ENCODE measurements at places on chromosomes 1 and 21.

GRCh38 chr21:38784458-38785266 is 21.1 kb upstream of the ETS2 start:
- no peak for DNase-seq

- DNase-seq, result no peak
Observed at GRCh38 chr1:33061834-33062233, 19.1 kb upstream of the AZIN2 start.

- DNase-seq, result no peak
Observed at GRCh38 chr1:204367956-204368355, 8.2 kb upstream of the PLEKHA6 start.

- DNase-seq, result no peak
Observed at GRCh38 chr1:86616433-86616832, 69.6 kb downstream of the CLCA4 start.

- DNase-seq, result no peak
Observed at GRCh38 chr1:117336088-117336817, 31.0 kb upstream of the MAN1A2 start.

GRCh38 chr1:165445388-165445787 is 462 bp upstream of the RXRG start:
- DNase-seq, result no peak

GRCh38 chr1:171286032-171286705 is 27.8 kb upstream of the FMO4 start:
- peak; percentile 30 for DNase-seq

DNA sequence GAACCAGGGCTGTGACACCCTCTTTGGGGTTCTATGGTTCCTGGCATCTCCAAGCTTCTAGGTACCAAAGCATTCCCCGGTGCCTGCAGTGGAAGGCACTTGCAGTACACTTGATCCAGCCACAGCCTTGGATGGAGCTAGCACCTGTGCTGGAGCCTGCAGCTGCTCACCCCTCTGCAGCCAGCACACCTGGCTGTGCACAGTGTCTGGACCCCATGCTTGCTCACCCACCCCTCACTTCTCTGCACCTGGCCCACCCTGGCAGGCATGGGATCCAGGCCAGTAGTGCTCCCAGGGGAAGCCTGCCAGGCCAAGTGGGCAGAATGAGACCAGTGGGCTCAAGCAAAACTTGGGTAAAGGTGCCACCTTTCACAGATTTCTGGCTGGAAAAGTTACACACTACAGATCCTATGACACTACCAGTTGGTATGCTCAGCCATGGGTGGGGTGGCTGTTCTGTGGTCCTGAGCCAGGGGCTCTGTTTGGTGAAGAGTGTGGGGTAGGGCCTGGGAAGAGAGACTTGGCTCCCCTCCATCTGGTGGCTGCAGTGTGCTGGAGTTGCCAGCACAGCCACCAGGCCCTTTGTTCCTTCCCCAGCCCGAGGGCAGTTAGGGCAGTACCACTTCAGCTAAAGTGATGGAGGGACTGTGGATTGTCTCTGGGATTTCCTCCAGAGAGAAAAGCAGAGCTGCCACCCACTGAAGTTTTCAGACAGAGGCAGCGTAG is 157.8 kb upstream of the LRRC7 start:
- no peak for DNase-seq

DNA sequence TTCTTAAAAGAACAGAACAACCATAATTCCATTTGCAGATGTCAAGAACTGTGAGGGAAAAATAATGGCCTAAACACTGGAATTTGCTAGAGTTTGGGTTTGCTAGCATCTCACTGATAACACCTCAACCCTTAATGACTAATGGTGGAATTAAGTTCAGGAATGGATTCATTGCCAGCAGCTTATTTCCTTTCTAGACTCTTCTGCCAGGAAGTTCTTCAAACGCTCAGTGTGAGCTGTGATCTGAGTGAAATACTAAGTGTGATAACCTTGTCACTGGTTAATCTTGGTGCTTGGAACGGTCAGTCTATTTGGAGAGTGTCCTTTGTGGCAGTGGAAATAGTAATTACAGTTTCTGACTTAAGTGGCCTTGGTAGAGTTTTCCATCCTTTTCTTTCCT is 21.6 kb upstream of the PLEKHM2 start:
- DNase-seq, result no peak

DNA sequence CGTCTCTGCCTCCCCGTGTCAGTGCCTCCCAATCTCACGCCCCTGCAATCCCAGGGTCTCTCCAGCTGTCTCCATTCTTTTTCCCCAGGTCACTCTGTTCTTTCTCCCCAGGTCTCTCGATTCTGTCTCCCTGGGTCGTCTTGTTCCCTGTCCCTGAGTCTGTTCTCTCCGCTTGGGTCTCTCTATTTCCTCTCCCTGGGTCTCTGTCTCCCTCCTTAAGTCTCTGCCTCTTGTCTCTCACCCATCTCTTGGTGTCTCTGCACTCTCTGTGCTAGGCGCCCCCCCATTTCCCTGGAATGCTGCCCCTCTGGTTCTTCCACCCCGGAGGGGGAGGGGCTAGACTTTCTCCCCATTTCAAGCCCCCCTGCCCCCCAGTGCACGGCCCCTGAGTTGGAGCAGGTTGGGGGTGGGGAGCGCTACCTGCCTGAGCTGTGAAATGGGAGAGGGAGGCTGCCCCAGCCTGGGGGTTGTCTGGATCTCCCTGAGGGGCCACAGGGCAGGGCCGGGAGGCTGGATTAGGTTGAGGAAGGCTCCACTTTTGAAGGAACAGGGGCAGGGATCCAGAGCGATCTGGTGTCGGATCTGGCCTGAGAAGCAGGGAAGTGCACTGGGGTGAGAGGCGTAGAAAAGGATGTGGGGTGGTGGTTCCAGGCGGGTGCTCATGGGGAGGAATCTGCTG is 1.4 kb downstream of the PTPRF start:
- no peak for DNase-seq

- no peak for DNase-seq
Observed at GRCh38 chr1:246092136-246092535, 414.9 kb downstream of the SMYD3 start.

DNA sequence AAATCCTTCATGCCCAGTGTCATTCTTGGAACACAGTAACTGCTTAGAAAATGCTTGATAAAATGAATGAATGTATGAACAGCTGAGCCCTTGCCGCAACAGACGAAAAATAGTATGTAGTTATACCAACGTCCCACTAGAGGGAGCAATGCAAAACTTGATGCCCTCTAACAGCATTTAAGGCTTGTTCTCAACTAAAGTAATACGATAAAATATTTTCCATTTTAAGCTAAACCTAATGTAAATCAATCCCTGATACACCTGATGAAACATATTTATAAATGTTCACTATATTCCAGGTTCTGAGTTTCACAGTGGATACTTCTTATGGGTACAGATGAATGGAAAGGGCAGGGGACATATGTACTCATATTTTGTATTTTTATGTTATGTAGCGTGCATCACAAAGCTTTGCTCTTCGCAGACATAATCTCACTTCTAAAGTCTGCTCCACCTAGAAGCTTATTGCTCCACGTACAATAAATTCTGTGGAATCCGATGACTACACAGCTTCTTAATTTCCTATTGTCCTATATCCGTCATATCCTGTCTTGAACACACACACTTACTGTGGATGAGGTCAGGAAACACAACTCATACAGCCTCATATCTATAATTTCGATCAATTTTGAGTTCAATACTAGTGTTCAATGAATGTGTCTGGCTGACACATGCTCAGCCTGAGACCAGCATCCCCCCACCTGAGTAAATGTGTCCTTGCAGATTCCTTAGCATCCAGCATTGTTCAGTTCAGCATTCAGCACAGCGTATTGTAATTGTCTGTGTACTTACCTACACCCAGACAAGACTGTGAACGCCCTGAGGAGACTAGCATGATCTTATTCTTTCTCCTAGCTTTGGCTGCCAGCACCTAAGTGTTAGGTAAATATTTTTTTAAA is 4.4 kb upstream of the UTP25 start:
- peak; percentile 80 for DNase-seq

DNA sequence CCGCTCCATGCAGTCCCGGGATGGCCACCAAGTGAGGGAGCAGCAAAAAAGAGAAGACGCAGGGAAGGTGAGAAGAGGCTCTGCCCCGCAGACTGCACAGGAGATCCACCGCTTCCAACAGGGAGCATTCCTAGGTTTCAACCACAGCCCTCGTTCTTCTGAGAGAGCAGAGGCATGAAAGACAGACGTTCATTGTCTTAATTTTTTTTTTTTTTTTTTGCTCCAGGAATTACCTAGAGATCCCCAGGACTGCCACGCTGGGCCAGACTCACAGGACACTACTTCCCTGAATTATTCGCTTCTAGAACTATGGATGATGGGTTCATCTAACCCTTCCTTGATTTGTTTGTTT is 33.2 kb upstream of the VASH2 start:
- DNase-seq, result no peak

GRCh38 chr1:27021354-27022031 is 8.8 kb upstream of the TENT5B start:
- DNase-seq, result peak; percentile 38

- peak; percentile 86 for DNase-seq
Observed at GRCh38 chr1:201450721-201451291, 18.2 kb downstream of the PHLDA3 start.

GRCh38 chr1:182428043-182428442 is 21.9 kb upstream of the RGSL1 start:
- DNase-seq, result no peak

All from fibroblast of skin of abdomen (primary cell).